ENCODE measurements at places on chromosomes 13 and 19.

DNA sequence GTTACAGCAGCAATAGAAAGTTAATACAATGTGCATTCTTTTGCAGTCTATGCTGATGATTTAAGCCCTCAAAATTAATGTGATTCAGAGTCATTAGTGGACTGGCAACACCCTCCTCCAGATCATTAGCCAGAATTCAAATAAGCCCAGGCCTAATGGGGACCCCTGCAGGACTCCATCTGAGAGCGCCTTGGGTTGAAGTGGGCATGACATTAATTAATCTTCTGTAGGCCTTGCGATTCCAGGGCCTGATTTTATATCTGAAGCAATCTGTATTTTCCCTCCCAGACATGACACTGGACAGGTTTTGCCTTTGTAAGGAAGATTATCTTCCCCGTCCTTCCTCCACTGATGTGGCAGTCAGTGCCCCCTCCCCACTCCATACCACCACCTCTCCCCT is 442.9 kb downstream of the FOXO1 start:
- DNase-seq, result no peak

DNA sequence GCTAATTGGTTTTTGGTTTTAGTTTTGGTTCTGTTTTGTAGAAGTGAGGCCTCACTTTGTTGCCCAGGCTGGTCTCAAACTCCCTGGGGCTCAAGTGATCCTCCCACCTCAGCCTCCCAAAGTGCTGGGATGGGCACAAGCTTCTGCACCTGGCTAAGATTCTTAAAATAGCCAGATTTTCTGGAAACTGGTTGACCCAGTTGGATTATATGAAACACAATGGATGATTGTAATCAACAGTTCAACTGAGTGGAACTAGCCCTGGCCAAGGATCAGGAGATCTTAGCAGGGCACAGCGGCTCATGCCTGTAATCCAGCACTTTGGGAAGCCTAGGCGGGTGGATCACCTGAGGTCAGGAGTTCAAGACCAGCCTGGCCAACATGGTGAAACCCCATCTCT is 29.6 kb upstream of the MRI1 start:
- no peak for DNase-seq

GRCh38 chr19:507286-508203 is at the start of gene TPGS1:
TPGS1 (plus strand) TSS chr19:507497; CDS start chr19:507507, 10 bp downstream.
- peak; percentile 37 for DNase-seq

DNA sequence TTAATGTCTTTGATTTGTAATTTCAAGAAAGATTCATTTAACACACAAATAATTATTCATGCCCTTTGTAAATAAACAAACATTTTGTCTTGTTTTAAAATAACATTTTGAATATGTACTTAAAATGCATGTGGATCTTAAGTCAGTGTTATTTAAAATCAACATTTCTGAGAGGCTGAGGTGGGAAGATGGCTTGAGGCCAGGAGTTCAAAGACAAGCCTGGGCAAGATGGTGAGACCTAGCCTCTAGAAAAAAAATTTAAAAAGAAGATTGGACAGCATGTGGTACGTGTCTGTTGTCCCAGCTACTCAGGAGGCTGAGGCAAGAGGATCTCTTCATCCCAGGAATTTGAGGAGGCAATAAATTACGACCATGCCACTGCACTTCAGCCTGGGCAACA is 1268.2 kb downstream of the SLITRK1 start:
- no peak for DNase-seq

GRCh38 chr13:27339299-27339698 is 68.7 kb downstream of the RASL11A start:
- DNase-seq, result no peak

DNA sequence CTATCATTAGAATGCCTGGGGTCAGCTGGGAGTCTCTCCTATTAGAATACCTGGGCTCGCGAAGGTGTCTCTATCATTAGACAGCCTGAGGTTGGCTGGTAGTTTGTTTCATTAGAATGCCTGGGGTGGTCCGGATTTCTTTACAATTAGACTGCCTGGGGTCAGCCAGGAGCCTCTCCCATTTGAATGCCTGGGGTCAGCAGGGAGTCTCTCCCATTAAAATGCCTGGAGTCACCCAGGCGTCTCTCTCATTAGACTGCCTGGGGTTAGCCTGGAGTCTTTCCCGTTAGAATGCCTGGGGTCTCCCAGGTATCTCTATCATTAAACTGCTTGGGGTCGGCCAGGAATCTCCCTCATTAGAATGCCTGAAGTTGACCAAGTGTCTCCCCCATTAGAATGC is 1458.3 kb downstream of the UQCRFS1 start:
- DNase-seq, result no peak

DNA sequence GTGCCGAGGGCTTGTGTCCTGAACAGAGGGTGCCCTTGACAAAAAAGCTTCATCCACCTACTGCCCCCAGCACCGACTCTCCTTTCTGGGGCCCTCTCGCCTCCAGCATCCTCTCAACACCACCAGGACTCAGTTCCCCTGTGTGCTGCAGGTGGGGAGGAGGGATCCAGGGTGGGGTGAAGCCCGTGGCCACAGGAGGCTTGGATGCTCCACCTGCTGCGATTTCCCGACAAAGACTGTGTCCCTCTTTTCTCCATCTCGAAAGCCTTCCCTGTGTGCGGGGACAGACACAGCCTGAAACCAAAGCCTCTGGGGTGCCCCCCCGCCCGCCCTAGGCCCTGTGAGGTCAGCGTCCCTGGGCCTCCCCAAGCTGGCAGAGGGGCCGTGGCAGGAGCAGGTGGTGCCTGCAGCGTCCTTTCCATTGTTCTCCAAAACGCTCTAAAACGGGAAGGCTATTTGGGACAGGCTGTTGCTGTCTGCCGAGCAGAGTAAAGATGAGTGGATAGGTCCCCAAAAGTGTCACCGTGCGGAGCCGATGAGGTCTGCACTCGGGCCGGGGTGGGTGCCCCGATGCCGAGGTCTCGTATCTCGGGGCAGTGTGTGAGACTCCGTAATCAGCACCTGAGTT is 185.7 kb downstream of the PTPRS start:
- DNase-seq, result no peak

DNA sequence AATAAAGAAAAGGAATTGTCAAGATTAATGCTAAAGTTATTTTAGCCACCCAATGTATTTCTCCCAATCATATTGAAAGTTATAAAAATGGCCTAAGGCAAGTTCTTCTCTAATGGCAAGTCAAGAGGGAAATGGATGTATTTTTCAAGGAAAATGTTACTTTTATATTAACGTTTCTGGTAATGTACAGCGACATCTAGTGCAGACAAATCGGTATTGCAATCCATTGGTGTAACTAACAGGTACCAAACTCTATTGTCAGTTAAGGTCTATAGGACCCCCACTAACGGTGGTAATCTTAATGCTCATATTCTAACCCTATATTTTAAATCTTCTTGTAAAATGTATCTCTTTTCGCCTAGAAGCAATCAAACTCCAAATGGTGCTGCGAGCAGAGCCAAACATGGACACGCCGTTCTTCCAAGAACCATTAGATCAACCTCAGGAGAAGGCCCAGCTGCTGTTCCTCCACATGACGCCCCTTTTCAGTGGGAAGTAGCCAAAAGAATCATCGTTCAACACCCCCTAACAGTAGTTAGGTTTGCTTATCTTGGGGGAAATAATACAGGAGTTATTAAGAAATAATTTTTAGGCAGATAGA is 98.5 kb upstream of the PABPC3 start:
- DNase-seq, result no peak

- DNase-seq, result no peak
Observed at GRCh38 chr13:77767413-77767812, 69.9 kb downstream of the SLAIN1 start.

- no peak for DNase-seq
Observed at GRCh38 chr19:44574186-44574950, 39.0 kb upstream of the IGSF23 start.

DNA sequence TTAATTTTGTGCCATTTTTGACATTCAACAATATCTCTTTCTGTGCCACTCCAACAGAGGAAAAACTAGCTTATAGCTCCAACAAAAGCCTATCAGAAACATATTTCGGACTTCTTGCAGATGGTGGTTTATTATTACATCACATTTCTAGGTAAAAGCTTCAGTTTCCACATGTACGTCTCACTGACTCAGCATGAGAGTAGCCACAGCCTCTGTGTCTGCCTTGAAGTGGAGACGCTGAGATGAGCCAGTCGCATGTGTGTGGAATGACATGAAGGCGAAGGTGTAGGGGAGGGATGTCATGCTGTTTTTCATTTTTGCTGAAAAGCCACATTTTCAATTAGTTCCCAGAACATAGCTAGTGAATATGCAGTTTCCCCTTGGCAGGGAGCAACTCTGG is 598.6 kb downstream of the EFNB2 start:
- no peak for DNase-seq

DNA sequence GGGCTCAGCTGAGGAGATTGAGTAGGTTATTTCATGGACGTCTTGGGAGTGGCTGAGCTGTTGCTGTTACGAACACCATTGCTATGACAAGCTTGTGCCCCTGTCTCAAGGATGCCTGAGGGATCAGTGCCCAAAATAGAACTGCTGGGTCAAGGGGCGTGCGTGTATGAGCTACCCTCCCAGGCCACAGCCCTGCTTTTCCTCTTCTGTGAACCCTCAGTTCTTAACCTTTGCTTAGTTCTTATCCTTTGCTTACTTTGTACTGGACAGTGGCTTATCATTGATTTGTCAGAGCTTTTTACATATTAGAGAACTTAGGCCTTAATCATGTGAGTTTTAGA is 9.0 kb downstream of the ARHGAP45 start:
- no peak for DNase-seq

DNA sequence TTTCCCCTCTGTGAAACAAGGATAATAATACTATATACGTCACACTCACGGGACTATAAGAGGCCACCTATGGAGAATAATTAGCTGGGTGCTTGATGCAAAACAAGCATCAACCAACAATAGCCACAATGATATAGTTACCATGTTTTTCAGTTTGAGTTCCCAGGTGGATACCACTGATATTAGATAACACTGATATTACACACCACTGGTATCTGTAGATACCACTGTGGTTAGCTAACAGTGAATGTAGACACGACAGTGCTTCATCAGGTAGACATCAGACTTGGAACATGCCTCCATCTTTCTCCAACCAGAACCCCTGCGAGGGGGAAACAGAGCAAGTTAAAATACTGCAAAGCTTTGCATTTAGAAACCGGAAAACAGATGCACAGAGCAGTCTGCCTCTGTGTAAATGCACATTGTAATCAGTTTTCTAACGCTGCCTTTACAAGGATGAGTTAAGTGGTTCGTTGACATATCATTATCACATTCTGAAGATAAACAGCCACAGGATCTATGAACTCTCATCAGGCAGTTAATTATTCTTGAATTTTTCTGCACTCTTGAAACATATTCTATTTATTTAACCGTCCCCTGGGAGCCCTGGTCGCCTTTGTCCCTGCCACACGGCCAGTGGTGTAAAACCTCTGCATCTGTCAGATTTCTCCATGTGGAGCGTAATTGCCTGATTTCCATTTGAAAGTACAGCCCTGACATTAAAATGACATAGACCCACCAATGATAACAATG is 80.7 kb downstream of the RNASEH2B start:
- DNase-seq, result no peak

GRCh38 chr19:11530432-11530831 is 1.5 kb upstream of the ECSIT start:
- DNase-seq, result peak; percentile 83

DNA sequence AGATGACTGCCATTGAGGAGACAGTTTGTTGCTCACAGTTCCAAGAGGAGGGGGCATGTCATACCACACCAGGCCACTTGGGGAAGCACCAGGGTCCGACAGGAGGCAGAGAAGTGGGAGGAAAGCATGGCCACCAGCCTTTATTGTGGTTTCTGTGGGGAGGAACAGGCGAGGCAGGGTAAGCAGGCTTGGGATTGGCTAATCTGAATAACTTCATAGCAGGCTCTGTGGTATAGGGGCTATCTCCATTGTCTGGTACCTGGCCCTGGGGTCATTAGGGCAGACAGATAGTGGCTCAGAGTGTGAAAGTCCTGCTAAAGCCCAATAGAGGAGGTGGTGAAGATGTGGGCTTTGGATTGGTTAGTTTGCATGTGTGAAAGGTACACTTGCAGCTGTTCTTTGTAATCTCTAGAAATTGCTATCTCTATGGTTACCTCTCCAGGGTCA is 35.5 kb downstream of the CBY2 start:
- DNase-seq, result no peak

- no peak for DNase-seq
Observed at GRCh38 chr13:44050450-44051063, 170.9 kb downstream of the LACC1 start.

DNA sequence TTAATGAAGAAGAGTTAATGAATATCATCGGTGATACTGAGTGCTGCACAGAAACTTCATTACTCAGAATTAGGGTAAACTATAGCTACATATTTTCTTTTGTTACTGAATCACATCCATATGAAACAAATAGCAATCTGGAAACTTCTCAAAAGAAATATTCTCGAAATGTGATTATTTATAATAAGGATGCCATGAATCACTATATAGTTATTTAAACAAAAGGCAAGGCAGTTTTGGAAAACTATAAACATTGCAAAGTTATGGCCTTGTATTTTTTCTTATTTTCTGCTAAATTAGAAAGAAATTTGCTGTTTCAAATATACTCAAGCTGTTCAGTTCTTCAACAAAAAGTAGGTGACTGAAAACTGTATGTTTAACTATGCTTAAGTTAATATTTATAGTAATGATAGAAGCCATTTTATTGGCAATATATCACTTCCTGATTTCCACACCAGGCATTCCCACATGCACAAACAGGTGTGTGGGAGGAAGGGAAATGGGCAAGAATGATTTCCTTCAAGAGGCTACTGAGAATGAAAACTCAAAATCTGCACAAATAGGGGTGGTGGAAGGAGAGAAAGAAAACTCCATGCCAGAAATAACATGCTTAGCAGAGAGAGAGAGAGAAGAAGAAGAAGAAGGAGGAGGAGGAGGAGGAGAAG is 74.5 kb upstream of the FRY start:
- DNase-seq, result no peak

DNA sequence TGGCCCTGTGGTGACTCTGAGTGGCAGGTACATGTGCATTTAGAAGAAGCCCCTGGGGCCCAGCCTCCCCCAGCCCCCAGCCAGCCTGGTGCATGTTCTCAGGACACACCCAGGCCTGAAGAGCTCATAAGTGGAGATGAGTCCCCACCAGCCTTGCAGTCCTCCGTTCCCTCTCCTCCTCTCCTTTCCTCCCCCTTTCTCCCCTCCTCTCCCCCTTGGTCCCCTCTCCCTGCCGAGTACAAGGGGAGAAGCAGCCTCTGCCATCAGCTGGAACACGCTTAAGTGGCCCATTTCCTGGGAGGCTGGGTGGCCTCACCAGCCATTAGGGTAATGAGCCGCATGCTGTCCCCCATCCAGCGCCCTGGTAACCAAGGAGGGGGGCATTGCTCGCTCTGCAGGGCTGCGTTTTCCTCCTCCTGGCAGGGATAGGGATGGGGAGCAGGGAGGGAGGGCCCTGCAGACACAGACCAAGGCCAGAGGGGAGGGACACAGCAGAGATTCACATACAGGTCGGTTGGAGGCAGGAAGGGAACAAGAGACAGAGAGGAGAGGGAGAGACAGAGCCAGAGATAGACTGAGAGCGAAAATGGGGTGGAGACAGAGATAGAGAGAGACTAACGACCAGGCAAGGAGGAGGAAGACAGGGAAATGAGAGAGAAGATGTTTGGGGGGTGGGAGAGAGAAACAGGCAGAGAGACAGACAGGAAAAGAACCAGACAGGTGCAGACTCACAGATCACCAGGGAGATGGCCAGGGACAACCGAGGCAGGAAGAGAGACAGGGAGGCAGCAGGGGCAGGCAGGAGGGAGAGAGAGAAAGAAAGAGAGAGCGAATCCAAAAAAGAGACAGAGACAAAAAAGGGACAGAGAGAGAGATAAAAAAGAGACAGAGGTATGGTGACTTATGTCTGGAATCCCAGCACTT is 19.3 kb upstream of the DPP9 start:
- no peak for DNase-seq

All from NCI-H1048 (cell line).